ENCODE measurements at places on chromosomes 1 and 21. TPM values are rescaled to one million over a fixed set of nuclear protein-coding genes. Genes with fewer than 3 reads are reported as not detected.

DNA sequence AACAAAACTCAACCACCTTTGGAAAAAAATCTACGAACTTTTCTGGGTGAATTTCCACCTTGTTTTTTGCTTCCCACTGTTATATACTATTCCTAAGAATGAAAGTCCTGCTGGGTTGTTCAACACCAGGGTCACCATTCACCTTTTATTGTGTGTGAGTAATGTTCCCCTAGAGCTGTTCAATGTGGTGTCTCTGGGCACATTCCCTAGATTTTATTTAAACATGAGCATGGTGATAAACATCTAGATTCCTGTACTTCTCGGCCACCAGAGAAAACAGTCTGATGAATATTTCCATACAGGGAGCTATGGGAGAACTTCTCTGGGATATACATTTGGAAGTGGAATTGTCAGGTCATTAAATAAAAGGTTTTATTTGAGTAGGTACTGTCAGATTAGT lies 13.0 kb downstream of the FMN2 start:
- no peak for DNase-seq

DNA sequence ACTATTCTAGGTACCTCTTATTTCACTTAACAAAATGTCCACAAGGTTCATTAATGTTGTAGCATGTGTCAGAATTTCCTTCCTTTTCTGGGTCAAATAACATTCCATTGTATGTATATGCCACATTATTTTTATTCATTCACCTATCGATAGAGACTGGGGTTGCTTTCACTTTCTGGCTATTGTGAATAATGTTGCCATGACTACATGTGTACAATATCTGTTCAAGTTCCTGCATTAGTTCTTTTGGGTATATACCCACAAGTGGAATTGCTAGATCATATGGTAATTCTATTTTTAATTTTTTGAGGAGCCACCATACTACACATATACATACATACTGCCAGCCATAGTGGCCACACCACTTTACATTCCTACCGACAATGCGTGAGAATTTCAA lies 158.4 kb downstream of the ZZZ3 start:
- DNase-seq: no peak

GRCh38 chr1:244665771-244666217 lies 12.9 kb downstream of the DESI2 start:
- DNase-seq: no peak

GRCh38 chr1:14466006-14466405 lies 132.5 kb upstream of the KAZN start:
- no peak for DNase-seq

DNA sequence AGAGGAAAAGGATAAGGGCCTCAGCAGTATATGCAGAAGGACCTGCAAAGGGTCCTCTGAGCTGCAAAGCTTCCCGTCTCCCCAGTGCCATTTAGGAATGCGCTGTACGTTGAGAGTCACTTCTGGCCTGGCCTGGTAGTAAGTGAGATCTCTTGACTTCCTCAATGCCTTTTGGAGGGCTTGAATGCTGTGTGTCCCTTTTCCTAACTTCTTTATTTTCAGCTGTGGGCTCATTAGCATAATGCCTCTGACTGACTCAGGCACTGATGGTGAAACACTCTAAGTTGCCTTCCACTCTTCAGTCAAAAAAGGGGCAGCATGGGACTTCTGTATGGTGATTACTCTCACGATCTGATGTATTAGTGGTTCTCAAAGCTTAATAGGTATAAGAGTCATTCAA lies 49.9 kb downstream of the XCL1 start:
- no peak for DNase-seq

DNA sequence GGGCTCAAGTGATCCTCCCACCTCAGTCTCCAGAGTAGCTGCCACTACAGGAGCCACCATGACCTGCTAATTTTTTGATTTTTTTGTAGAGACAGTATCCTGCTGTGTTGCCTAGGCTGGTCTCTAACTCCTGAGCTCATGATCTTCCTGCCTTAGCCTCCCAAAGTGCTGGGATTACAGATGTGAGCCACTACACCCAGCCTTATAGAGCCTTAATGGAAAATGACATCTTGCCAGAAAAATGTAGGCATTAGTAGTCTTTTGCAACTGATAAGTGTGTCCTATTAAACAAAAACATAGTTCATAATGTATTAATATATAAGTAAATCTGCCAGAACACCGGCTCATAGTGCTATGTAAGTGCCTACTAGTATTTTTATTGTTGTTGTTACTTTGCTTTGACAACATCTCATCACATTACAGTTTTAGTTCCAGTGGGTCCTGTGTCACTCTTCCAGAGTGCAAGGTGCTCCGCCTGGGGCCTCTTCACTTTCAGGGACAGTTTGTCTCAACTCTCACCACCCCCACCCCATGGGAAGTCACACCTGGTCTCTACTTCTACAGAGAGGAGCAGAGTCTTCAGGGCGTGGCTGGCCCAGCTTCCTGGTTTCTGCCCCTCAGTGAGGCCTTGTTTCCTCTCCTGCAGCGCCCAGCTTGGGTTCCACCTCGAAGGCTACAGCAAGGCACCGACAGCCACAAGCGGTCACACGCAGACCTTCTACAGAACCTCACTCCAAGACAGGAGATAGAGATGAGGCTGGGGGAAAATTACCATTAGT lies 30.1 kb downstream of the RHOU start:
- DNase-seq: peak; percentile 53

DNA sequence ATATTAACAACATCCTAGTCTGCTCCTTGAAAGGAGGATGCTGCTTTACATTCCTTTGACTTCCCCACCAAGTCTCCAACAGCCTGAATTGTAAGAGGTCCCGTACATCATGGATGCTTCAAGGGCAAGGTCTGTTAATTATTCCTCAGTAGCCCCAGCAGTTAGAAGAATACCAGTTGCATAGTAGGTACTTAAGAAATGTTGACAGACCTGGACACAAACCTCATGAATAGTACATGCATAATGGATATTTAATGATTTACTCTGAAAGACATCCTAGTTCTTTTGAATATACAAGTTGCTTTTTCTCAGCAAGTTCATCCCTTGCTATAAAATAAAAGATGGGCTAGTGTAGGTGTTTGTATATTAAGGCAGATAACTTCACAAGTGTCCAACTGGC lies 112.1 kb upstream of the DPYD start:
- no peak for DNase-seq

DNA sequence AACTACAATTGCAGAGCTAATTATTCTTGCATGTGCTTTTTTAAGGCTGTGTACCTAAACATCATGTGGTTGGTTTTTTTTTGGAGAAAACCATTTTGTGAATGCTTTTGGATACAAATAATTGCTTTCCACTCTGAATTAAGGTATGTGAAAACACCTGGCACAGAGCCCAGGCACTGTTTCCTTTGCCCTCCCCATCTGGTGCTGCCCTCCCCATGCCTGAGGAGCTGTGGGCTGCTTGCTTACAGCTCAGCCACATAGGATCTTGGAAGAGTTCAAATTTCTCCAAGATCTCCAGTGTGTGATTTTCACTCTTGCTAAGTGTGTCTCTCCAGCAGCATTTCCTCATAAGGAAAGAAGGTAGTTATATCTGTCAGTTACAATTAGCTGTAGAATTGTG lies 27.8 kb downstream of the DNM3 start:
- no peak for DNase-seq

DNA sequence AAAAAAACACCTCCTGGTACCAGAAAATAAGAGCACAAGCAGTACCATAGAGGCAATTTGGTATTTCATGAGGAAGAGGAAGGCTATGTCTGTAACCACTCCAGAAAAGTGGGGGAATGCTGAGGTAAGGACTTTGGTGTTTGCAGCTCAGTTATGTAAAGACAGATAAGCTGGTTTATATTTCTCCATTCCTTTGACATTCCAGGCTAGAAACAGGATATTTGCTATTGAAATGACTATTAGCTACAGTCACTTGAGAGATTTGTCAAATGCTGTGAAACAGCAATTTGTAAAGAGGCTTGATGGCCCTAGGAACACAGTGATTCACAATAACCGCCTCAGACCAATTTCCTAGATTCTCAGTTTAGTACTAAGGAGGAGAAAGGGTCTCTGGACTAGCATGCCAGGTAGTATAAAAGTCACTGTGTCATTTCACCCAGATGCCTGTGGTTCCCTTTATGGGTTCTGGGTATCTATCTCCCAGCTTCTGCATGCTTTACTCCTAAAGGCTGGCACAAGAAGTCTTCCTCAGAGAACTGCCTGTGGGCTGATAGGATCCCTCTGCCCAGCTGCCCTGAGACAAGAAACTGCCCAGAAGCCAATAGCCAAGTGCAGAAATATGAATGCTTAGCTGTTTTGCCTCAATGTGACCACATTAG lies 80.5 kb downstream of the VCAM1 start:
- no peak for DNase-seq

DNA sequence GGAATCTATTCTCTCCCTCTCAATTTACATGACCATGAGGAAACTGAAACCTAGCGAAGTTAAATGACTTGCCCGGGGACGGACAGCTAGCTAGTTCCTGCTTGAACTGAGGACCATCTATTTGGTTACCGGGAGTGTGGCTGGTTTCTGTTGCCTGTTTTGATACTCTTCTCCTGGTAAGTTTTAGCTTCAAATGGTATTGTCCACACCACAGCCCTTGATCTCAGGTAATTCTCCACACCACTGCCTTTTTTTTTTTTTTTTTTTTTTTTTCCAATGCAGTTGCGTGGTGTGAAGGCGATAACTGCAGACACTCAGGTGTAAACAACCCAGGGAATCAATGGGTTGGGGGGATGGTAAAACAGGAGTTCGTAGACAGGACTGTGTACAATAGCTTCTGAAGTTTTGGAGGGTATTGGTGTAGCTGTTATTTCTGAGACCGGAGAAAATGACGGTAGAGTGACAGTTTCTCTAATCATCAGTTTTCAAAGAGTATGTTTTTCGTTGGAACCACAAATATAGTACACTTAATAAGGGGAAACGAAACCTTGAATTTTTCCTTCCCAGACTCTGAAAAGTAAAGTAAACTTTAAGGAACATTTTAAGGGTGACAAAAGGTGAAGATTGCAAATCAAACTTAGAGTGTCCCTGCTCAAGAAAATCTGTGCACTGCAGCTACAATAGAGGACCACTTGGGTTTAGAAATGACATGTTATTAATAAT lies 125.3 kb upstream of the CACYBP start:
- peak; percentile 15 for DNase-seq

- DNase-seq: no peak
These were observed 139.1 kb upstream of the ZC3H11B start for GRCh38 chr1:219751870-219752507.

GRCh38 chr1:200153277-200154055 lies 126.0 kb downstream of the NR5A2 start:
- DNase-seq: peak; percentile 74

DNA sequence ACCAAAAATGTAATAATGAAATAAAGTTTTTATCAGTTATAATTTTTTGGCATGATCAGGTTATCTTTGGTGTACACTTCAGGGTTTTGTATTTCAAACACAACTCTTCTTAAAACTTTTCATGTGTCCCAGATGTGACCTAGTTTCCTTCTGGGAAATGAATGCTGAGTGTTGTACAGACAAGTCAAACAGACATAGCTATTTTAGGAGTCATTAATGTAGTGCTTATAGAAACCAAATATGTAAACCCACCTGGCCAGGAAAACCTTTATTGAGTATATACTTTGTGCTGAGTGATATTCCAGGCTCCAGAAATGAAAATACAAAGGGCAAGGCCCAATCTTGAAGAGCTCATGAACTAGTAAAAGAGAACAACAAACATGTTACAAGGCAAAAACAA lies 25.9 kb upstream of the HOOK1 start:
- no peak for DNase-seq

DNA sequence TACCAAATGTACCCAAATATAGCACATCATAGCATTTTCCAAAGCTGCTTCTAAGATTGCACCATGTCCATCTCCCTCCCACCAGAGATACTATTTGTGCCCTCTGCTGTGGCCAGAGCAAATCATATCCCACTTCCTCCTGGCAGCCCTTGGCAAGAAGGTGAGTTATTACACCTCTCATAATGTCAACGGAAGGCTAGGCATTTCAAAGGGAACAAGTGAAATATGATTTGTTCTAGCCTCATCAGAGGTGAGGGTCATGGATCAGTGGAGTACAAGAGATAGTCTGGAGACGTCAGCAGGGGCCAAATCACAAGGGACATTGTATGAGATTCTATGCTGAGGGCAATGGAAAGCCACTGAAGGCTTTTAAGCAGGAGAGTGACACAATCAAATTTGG lies 90.2 kb upstream of the BCAR3 start:
- no peak for DNase-seq

- DNase-seq: no peak
These were observed 110.3 kb downstream of the HUNK start for GRCh38 chr21:31983120-31983519.

DNA sequence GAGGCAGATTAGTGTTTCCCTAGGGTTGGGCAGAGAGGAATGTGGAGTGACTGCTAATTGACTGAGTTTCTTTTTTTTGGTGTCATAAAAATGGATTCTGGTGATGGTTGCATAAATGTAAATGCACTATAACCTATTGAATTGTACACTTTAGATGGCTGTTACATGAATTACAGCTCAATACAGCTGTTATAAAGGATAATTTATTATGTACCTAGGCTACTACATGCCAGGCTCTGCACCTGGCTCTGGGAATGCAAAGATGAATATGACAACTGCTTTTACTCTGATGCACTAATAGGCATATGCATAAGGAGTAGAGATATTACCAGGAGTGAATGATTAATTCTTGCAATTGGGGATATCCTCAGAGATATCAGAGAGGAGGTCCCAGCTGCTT lies 345.3 kb downstream of the PTBP2 start:
- DNase-seq: no peak

DNA sequence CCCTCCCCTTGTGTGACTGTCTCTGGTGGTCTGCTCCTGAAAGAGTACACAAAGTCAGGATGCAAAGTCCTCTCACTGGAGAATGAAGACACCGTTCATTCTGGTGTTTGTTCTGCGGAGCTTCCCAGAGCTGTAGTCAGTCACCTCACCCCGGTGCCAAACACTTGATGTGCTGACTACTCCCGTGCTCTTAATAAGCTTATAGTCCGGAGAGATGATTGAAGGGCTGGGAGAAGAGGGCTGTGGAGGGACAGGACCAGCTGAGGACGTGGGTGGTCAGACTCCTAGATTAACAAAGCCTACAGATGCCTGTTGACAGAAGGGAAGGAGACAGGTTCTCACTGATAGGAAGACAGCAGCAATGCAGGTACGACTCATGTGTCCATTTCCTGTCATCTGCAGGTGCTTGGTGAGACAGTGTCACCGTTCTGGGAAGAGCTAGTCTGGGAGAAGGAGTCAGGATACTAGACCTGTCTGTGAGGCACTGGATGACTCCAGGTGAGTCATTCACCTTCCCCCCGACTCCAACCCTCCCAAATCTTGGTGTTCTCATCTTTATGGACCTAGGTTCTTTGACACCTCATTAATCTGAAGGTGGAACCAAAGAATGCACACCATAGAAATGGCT lies 40.4 kb upstream of the LRRN2 start:
- DNase-seq: no peak

DNA sequence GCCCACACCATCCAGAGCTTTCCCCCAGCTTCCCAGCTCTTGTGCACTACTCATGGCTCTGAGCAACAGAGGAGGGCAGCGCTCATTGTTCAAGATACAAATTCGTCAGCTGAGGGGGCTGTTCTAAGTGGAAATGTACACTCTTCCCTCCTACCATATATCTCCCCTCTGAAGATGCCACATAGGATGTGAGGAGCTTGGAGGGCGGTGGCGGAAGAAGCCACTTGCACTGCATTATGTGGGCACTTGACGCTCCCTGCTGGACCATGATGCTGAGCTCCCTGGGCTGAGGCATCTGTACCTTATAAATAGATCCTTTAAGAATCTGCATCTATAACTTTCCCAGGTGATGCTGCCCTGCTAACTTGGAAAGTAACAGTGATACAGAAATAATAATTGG lies 477.6 kb upstream of the DEPDC1 start:
- DNase-seq: no peak

Gene PBX1
- 0.17 TPM for total RNA-seq

Gene FMO2
- not detected for total RNA-seq

Gene CLDN14
- not detected for total RNA-seq

Gene SLC25A44
- 62.2 TPM for total RNA-seq

Gene OR2L5
- total RNA-seq: not detected
